Stimulated activated CD4-positive, alpha-beta T cell treated with anti-CD3 and anti-CD28 coated beads, Interleukin-1b, Interleukin-23, amount 100 ng/mL, for 1 hour (primary cell): ENCODE measurements at places on chromosomes 1 and 21.

- DNase-seq: no peak
Observed at GRCh38 chr21:26293141-26293946, 122.8 kb upstream of the APP start.

DNA sequence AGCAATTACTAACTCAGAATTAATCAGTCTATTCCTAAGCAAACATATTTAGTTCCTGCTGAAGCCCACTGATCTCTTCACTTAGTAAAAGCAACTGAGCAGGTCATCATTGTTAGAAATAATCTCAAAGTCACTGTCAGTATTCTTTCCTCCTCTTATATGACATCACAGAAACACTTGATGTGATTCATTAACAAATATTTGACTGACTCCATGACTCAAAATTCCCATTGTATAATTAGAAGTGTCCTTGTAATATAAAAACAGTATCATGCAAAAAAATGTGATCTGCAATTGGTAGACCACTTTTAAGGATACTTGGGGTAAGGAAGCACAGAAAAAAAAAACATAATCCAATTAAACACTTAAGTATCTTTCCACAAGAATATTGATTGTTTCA is 194.4 kb downstream of the DPYD start:
- DNase-seq: no peak

- no peak for DNase-seq
Observed at GRCh38 chr1:219820551-219820950, 107.8 kb downstream of the SLC30A10 start.

DNA sequence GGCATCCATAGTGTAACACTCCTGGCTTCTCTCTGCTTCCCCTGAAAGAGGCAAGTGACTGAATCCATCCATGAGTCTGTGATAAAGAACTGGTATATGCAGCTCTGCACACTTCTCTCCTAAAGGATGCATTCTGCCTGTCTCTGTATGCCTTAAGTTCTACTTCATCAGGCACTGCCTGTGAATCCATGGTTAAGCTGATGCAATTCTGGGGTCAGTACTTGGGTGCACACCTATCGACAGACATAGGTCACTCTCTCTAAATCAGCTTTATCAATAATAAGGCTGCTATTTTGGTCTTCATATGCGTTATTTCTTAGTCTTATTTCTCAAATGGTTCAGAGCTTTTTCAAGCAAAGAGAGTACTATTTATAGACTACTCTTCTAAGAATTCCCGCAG is 32.7 kb upstream of the PTP4A2 start:
- no peak for DNase-seq

GRCh38 chr1:89659322-89660081 is 26.6 kb downstream of the LRRC8C start:
- no peak for DNase-seq

DNA sequence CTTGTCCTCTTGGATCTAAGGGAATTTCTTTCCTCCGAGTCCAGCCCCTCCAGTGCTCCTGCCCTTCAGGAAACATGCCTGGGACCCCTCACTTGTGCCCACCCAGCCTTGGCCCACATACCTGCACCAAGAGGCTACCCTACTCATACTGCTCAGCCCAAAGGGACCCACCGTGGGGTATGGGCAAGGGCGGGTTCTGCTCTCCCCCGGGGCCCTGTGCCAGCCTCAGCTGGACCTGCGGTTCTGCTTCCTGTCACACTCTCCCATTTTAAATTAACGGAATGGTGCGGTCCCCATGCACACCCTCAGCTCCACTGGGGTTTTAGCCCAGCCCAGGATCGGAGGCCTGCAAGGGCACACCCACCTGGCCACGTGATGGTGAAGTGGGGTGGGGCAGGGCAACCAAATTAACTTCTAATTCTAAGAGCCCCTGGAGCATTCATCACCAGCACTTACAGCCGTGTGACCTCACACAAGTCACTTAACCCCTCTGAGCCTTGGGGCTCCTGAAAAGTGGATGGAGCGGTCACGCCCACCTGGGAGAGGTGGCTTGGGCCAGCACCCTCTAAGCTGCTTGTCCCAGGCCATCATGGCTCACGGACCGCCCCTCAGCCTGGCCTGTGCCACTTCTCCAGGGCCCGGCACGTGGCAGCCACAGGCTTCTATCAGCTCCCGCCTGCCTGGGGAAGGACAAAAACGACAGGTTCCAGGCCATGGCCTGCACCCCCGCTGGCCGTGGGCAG is 28.3 kb downstream of the TP73 start:
- no peak for DNase-seq

DNA sequence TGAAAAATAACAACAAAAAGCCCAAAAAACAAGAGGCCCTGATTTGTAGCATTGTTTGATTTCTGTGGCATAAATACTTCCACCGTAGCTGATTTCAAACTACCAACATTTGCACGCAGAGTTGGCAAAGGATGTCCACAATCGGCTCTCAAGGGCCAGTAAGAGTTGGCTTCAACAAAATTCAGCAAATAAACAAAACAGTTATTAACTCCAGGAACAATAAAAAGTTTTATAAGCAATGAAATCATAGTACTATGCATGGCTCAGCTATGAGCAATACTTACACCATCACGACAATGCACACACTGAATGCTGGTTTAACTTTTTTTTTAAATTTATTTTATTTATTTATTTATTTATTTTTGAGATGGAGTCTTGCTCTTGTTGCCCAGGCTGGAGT is 8.7 kb upstream of the COX20 start:
- no peak for DNase-seq

GRCh38 chr1:161929137-161929536 is 94.5 kb downstream of the OLFML2B start:
- no peak for DNase-seq

GRCh38 chr1:54764922-54765561 is 719 bp upstream of the PARS2 start:
- DNase-seq: no peak

- no peak for DNase-seq
Observed at GRCh38 chr1:197083474-197083873, 16.4 kb upstream of the F13B start.
